Caudate nucleus (tissue), 63 donors: ENCODE measurements at places on chromosomes 4 and X.

DNA sequence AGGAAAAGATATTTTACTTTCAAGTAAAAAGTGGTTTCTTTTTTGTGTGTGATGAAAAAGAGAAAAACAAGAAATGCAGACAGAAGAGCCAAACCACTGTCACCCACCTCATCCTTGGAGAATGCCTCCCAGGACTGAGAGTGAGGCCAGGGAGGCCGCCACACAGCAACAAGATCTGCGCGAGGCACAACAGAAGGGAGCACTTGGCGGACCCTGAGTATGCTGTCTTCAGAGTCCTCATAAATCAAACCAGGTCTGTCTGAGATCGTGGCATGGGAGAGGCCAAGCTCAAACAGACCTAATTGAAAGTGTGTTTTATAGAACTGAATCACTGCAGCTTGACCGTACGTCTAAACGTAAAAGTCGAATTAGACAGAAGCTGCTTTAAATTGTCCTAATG lies 134.3 kb upstream of the VCX2 start:
- DNase-seq = no peak

GRCh38 chr4:7719354-7720174 lies 220.1 kb downstream of the AFAP1 start:
- DNase-seq = peak; percentile 12

DNA sequence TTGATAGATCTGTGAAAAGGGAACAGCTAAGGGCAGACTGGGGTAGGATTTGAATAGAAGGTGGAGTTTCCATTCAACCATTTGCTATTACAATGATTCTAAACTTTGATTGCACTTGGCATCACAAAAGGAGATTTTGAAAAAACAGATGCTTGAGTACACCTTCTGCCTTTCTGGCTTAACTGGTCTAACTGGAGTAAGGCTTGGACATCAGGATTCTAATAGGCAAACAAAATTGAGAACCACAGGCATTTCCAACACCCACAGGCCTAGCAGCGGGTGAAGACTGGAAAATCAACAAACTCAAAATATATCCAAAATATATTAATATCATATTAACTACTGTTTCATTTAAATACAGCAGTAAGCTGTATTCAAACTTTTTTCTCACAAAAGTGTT lies 1.9 kb upstream of the VEGFC start:
- DNase-seq = no peak

- DNase-seq = no peak
Observed at GRCh38 chr4:8589336-8589735, 3.2 kb upstream of the CPZ start.

DNA sequence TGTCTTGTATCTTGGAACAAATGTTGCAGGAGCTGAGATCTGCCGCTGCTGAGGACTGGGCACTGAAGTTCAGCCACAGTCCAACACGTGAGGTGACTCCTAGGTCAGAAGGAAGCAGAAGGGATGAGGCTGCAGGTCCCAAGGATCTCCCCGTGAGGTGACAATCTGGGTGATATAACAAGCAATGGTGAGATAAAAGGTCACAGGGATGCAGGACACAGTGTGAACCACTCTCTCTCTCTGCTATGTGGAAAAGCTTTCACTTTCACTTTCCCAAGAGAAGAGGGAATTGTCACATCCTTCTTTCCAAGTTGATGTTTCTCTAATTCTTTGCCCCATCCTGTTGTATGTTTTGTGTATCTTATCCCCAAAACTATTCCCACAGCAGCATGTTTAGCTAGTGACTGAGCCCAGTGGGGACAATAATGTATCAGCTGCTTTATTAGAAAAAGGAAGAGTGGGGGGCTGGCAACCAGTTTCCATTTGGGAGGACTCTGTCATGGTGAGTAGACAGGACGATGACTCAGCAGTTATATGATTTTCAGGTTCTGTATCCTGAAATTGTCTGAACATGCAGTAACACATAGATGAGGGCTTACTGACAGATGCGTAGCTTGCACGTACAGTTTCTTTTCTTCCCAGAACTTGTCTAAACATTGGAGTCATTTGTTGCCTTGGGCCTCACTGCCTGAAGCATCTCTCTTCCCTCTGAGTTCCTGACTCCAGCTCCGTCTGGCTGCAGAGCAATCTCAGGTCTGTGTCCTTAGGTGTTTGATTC lies 1415.8 kb upstream of the TENM3 start:
- DNase-seq = no peak

GRCh38 chr4:13384055-13384454 lies 100.1 kb downstream of the RAB28 start:
- no peak for DNase-seq

GRCh38 chr4:69546134-69546765 lies 50.5 kb upstream of the UGT2B4 start:
- no peak for DNase-seq

- no peak for DNase-seq
Observed at GRCh38 chr4:2138846-2139500, 79.8 kb downstream of the NAT8L start.

DNA sequence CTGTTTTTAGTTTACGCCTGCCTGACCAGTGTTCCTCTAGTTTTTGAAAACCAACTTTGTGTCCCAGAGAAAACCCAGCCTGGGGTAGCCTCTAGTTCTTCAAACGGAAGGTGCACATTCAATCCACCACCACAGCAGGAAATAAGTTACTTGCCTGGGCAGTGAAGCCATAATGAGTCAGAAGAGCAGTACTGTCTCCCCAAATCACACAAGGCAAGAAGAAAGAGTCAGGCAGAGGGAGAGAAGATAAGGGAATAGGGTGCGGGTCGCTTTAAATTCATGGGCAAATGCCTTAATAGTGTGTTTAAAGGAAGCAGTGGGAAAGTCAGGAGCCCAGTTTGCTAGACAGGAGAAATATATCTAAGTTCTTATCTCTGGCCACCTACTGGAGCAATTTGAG lies 333.8 kb upstream of the GRIA3 start:
- no peak for DNase-seq

GRCh38 chr4:153115322-153116290 lies 88.6 kb upstream of the TRIM2 start:
- DNase-seq = no peak

DNA sequence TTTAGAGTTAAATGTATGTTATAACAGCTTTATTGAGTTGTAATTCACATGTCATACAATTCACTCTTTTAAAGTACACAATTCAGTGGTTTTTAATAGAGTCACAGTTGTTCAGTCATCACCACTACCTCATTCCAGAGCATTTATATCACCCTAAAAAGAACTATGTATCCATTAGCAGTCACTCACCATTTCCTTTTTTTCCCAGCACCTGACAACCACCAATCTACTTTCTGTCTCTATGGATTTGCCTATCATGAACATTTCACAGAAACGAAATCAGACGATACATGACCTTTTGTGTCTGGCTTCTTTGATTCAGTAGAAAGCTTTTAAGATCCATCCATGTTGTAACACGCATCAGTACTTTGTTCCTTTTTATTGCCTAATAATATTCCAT lies 52.9 kb upstream of the FRAS1 start:
- no peak for DNase-seq

DNA sequence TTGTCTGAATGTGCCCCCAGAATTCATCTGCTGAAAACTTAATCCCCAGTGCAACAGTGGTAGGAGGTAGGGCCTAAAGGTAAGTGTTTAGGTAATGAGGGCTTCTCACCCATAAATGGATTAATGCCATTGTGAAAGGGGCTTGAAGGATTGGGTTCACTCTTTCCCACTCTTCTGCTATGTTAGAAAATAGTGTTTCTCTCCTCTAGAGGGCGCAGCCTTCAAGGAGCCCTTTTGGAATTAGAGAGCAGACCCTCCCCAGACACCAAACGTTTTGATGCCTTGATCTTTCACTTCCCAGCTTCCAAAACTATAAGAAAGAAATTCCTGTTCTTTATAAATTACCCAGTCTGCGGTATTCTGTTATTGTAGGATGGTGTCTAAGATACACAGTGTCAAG lies 706.4 kb downstream of the SMARCA1 start:
- DNase-seq = no peak

GRCh38 chr4:159305129-159305528 lies 202.2 kb downstream of the RAPGEF2 start:
- no peak for DNase-seq

DNA sequence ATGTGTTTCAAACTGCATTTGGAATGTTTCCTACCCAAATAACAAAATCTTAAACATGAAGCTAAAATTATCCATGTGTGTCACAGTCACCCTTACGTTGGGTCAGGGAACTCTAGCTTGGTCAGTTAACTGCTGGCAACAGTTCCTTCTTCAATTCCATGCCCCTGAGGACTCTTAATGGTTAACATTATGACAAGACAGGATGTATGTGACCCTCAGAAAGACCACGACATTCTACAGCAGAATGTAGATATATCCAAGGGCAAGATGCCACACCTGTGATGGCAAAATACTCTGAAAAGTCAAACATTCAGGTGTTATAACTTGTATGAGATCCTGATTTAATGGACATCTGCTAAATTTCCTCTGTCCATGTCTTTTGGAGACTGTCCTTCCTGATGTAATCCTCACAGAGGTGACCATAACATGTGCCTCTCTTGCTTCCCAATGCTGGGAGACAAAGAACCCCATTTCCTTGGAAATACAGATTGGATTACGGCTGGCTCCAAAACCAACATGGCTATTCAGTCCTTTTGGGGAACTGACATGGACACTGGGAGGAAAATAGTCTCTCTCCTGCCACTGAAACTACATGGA lies 39.1 kb downstream of the YTHDC1 start:
- DNase-seq = no peak

DNA sequence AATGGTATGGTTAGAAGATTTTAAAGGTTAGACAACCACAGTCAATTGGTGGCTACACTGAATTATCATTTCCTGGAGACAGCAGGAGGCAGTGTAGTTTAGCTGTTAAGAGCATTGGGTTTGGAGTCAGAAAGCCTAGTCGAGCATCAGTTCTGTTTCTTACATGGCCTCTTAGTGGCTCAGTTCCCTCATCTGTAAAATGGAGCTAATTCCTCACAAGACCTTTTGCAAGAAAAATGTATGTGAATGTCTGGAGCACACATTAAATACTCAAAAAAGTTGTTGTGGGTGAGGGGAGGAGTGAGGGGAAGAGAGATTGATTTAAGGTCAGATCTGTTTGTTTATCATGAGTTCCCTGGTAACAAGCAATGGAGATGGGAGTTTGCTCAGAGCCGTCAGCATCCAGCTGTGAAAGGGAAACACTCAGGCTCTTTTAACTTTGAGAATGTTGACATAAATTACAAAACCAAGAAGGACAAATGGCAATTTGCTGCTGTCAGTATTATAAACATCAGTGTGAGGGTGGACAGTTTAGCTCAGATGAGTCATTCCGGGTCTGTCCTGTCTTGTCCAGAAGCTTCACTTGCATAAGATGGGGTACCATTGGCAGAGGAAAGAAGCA lies 98.2 kb upstream of the PGRMC2 start:
- DNase-seq = no peak

GRCh38 chrX:119389871-119390501 lies 9.2 kb upstream of the SLC25A43 start:
- no peak for DNase-seq

DNA sequence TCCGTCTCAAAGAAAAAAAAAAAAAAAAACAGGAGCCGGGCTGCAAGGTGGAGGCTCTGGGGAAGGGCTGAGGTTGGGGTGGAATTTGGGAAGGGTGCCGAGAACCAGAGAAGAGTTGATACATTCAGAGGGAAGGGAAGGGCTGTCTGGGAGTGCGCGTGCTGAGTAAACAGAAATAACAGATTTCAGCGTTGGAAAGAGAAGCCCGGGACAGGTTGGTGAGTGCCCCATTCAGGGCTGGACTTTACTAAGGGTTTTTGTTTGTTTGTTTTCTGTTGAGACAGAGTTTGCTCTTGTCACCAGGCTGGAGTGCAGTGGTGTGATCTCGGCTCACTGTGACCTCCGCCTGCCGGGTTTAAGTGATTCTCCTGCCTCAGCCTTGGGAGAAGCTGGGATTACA lies 1.7 kb upstream of the IL3RA start:
- no peak for DNase-seq

GRCh38 chr4:21879187-21879586 lies 69.4 kb downstream of the KCNIP4 start:
- DNase-seq = no peak

DNA sequence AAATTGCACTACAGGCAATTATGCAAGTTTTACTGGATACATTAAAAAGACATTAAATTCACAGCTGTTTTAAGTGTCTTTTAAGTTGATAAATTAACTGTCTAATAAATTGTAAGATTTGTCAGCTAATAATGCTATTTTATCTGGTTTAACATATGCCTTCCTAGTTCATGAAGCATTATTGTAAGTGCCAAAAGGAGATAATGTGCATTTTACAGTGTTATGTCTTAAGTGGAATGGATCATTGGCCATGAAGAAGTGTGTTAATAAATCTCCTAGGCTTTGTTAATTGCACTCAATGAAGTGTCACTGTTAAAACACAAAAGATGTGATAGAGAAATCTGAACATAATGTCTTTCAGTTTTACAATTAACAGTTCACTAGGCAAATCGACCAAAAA lies 784.3 kb upstream of the POU3F4 start:
- no peak for DNase-seq

DNA sequence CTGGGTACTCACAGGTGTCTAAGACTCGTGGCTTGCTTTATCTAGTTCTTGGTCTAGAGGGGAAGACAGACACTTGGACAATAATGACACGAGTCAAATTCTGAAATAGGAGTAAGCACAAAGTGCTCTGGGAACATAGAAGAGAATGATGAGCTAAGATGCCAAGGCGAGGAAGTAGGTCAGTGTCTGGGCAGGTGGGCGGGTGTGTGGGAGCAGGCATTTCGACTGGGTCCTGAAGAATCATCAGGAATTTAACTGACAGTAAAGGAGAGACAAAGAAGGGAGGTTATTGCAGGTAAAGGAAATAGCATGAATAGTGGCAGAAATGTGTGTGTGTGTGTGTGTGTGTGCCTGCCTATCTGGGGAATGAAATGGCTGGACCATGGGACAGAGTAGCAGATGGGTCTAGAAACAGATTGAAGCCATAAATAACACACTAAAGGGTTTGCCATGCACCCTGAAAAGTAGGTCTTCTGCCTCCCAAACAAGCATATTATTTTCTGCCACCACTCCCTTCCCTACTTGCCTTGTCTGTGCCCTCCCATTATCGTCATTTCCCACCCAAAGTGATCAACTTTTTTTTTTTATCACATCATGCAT lies 58.4 kb upstream of the SLC25A43 start:
- no peak for DNase-seq
